Left ventricle myocardium inferior (tissue), 1 donor: ENCODE measurements at places on chromosomes 7 and 10.

- no peak for DNase-seq
These were observed 81.9 kb upstream of the DYNC1I1 start for GRCh38 chr7:95690367-95690947.

DNA sequence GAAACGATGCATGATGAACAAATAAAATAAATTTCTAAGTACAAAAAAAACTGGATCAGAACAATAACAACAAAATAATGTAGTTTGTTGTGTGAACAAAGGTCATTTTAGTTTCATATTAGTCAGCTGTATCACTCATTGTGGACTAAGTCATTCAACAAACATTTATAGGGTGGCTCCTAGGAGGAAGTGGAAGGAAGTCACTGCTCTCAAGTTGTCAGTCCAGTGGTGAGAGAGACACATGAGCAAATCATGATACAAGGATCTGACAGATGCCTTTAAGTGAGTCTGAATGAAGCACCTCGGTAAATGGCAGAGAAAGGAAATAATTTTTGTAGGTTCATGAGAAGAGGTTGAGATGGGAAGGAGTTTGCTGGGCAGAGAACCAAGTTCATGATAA lies 56.8 kb downstream of the EPDR1 start:
- DNase-seq, result no peak

DNA sequence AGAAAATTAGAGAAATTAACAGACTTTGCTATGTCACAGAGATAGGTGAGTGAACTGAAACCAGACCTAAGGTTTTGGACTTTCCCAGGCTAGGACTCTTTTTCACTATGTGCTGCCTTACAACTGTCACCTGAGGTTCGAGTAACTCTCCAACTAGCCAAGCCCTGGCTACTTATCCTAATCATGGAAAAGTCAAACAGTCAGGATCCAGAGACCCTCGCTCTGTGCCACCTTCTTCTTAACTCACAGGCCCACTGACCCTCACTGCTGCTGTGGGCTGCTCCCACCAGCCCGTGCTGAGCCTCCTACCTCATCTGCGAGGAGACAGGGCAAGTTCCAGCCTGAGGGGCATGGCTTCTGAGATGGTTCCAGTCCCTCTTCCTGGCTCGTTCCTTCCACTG lies 211.4 kb upstream of the KLF14 start:
- DNase-seq, result no peak

GRCh38 chr10:75209921-75210281 lies 695 bp upstream of the VDAC2 start:
- peak; percentile 86 for DNase-seq

DNA sequence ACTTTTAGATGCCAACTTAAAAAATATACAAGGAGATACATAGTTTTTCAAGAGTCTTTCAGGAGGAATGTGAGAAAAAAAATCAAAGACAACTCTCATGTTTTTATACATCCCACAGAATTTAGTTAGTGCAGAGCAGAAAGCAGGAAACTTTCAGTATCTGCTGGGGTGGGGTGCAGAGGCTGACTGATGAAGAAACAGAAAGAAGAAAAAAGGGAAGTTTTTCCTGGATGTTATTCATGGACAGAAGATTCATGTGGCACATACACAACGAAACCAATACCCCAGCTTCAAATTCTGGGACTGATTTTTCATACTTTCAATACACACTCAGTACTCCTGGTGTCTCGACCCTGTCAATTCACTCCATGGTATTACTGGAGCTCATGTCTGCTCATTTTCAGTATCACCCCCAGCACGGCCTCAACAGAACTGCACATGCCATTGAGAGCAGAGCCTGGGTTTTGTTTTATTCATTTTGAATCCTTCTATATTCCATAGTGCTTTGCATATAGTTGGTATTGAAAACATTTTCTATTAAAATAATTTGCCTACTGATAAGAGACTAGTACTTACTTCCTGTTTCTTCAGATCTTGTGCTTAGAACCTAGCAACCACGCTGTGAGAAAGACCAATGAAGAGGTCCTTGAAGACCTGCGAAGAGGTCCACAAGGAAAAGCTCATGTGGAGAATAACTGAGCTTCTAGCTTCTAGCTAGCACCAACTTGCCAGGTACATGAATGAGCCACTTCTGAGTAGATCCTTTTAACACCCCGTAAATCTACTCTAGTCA lies 49.0 kb downstream of the NDUFB2 start:
- DNase-seq, result no peak

DNA sequence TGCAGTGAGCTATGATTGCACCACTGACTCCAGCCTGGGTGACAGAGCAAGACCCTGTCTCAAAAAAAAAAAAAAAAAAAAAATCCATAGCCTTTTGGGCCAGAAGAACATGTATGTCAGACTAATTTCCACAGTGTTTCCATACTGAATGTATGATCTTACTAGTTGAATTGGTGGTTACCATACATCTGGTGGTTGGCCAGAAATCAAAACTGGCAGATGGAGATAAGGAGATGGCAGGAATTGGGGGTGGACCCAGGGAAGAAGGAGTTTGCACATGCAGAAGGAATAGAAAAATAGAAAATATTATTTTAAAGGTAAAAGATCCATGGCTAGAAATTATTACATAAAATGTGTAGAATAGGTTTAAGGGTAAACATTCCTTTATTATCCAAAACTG lies 3.7 kb upstream of the ATOH7 start:
- no peak for DNase-seq

DNA sequence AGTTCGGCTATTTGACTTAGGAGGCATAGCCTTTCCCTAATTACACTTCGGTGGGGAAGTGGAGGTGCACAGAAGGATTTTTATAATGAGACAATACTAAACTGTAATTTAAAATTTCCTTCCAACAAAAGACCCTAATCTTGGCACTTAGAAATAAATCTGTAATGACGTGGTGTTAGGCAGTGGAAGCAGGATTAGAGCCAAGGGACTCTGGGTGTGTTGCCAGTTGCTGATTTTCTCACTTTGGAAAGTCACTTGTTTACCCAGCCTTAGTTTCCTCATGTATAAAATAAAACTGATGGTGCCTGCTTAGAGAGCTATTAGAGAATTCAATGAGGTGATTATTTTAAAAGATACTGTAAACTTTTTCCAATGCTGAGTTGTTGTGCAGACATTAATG lies 287.2 kb downstream of the AUTS2 start:
- no peak for DNase-seq

- DNase-seq, result no peak
These were observed 305.1 kb upstream of the LYZL1 start for GRCh38 chr10:28983799-28984198.

DNA sequence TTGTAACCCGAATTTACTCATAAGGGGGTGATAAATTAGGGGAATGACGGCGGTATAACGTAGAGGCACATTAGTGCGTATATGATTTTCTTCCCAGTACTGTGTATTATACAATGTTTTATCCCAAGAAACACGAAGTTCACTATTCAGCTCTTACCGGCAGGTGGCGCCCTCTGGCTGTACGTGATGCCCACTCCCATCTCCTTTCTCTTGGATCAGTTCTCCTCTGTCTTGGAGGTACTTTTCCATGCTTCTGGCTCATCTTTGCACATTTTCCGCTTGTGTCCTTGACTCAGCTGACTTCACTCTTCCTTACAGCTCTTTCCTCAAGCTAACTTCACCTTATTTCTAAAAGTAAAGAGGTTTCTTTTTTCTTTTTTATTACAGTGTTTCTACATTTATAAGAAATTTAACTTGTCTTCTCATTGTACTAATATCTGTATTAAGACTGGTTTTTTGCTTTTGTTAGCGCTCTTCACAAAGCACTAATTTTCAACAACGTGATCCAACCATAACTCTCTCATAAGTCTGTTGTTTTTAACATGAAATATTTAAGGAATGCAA lies 21.3 kb downstream of the TMEM176B start:
- DNase-seq, result peak; percentile 85

DNA sequence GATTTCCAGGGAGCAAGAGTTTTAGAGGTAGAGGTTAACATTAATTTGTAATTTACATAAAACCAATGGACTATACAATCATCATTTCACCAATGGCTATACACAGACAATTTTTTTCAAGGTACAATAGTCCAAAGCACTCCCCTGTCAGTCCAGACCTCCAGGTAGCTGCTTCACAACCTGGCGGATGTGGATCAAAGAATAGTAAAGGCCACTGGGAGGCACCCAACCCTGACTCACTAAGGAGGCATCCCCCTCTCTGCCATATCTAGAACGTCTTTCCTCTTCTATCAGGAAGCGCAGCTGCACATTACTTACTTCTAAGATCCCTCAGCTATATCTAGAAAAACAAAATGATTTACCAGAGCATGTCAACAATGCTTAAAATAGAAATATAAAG lies 217.7 kb upstream of the AOAH start:
- DNase-seq, result no peak

GRCh38 chr7:45713669-45714520 lies 139.7 kb downstream of the ADCY1 start:
- no peak for DNase-seq

DNA sequence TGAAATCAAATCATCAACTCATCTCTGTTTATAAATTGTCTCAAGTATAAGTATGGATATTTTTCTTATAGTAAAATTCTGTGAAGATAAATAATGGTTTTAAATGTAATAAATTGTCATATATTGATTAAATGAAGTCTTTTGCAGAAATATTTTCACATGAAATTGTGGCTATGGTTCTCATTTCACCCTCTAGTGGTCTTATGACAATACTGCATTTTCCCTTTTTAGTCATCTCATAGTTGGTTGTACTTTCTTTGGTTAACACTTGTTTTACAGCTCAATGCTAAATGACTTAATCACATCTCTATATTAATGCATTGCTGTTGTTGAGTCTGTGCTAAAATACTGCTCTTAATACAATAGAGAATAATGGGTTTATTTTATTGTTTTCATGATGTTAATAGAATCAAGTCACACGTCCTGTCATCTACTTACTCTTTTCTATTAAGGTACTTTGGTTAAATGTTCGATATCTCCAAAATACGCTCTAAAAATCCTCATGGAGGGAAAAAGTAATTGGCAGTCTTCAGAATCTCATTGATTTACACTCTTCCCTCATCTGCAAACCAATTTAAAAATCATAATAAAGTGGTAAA lies 38.0 kb upstream of the CACNA2D1 start:
- no peak for DNase-seq

GRCh38 chr7:127252778-127253280 lies at the start of gene GRM8:
Gene GRM8 (minus strand): TSS chr7:127252941.
- DNase-seq, result peak; percentile 27

DNA sequence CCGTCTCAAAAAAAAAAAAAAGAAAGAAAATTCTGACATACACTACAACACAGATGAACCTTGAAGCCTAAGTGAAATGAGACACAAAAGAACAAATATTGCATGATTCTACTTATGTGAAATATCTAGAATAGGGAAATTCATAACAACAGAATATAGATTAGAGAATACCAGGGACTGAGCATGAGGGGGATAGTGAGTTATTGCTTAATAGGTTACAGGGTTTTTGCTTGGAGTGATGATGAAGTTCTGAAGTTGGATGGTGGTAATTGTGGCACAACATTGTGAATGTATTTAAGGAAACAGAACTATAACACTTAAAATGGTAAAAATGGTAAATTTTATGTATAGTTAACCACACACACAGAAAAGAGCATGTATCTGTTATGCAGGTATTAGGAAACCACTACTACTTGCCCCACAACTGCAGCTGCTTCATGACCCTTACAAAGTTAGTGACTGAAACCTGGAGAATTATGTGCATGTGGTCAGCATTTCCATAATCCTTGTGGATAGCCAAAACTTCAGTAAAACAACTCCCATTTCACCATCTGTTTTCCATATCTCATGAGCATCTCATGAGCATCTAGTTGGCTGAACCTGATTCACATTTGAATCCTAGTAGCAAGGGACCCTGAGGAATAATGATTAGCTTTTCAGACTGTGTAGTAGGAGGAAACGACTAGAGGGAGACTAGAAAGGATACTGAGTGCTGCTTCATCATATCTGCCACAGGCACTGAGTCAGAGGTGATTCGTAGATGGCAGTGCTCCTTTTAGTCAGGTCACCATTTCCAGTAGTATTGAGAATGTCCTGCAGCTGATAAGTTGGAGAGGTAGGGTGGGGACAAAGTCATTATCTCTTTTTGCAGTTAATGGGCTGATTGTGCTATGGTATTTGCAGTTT lies 26.3 kb downstream of the SAMD8 start:
- DNase-seq, result no peak

- DNase-seq, result no peak
These were observed 11.3 kb downstream of the CHCHD3 start for GRCh38 chr7:133070562-133070961.

DNA sequence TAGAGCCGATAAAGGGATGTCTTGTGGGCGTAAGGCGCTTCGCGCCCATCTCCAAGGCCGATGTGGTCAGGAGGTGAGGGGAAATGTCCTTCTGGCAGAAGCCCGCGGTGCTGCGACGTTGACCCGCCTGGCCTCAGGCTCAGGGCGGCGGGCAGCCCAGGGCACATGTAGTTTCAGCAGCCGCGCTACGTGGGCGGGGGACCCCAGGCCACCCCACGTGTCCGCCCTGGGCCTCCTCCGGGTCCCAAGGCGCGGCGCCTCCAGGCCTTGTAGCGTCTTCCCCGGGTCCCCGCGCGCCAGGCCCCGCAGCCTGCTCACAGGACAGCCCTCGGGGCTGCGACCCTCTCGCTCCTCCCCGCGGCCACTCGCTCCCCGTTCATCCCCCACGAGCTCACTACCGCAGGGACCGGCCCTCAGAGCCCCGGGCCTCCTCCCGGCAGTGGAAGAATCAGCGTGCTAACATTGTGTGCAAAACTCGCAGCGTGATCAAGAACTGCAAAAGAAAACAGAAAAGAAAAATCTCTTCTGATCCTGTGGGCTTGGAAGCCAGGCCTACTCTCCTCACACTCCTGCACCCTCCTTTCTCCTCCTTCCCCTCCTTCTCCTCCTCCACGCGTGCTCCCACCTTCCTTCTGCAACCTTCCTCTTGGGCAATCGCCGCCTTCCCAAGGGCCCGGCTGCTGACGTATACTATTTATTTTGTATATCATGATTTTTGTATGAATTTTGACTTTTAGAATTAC lies 4.4 kb upstream of the TBX20 start:
- peak; percentile 38 for DNase-seq

DNA sequence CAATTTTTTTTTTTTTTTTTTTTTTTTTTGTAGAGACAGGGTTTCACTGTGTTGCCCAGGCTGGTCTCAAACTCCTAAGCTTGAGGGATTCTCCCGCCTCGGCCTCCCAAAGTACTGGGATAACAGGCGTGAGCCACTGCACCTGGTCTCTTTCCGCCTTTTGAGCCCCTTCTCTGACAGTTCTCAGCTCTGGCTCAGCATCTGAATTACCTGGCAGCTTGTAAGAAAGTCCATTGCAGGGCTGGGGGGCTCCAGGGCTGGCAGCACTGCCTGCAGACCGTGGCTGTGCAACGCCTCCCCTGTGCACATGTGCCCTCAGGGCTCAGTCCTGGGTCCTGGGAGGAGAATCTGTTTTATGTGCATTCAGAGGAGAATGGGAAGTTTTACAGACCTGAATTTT lies 37.6 kb downstream of the VWA2 start:
- no peak for DNase-seq

GRCh38 chr7:120774481-120774880 lies 83.5 kb downstream of the TSPAN12 start:
- DNase-seq, result no peak

- DNase-seq, result no peak
These were observed 19.6 kb downstream of the FRMPD2 start for GRCh38 chr10:48254750-48255512.
